ENCODE measurements at places on chromosomes 2 and 18.

- DNase-seq = no peak
Observed at GRCh38 chr2:16012626-16013358, 72.4 kb downstream of the MYCN start.

GRCh38 chr2:99552529-99552928, 62.7 kb upstream of the REV1 start:
- no peak for DNase-seq

- no peak for DNase-seq
Observed at GRCh38 chr2:114119862-114120261, 230.0 kb downstream of the ACTR3 start.

GRCh38 chr2:37774976-37775907, 103.8 kb upstream of the CDC42EP3 start:
- no peak for DNase-seq

GRCh38 chr2:205494537-205495235, 187.6 kb upstream of the NRP2 start:
- DNase-seq = no peak

- DNase-seq = no peak
Observed at GRCh38 chr18:77197073-77197472, 52.6 kb upstream of the GALR1 start.

DNA sequence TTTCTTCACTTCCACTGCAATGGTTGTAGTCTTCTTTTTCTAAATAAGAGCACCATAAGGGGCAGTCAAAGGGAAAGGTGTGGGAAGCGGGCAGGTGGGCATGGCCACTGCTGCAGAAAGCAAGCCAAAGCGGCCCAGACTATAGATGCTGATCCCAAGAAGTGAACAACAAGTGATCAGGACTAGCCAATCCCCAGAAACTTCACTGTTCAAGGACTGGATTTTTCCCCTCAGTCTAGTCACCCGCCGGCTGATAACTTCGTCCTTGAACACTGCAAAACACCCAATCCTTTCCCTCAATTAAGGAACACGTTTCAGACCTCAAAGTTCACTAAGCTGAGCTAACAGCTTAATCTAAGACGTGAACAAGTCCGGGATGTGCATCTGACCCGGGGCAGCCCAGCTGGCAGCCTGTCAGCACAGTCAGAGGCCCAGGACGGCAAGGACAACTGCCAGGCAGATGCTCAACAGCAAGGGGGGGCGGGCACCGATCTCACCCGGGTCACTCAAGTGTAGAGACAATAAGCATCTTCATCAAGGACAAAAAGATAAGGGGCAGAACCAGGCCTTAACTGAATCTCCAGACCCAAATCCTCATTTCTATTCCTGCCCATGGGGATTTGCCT, 59.8 kb downstream of the HDLBP start:
- no peak for DNase-seq

- DNase-seq = no peak
Observed at GRCh38 chr2:167332358-167332757, 444.1 kb downstream of the XIRP2 start.

DNA sequence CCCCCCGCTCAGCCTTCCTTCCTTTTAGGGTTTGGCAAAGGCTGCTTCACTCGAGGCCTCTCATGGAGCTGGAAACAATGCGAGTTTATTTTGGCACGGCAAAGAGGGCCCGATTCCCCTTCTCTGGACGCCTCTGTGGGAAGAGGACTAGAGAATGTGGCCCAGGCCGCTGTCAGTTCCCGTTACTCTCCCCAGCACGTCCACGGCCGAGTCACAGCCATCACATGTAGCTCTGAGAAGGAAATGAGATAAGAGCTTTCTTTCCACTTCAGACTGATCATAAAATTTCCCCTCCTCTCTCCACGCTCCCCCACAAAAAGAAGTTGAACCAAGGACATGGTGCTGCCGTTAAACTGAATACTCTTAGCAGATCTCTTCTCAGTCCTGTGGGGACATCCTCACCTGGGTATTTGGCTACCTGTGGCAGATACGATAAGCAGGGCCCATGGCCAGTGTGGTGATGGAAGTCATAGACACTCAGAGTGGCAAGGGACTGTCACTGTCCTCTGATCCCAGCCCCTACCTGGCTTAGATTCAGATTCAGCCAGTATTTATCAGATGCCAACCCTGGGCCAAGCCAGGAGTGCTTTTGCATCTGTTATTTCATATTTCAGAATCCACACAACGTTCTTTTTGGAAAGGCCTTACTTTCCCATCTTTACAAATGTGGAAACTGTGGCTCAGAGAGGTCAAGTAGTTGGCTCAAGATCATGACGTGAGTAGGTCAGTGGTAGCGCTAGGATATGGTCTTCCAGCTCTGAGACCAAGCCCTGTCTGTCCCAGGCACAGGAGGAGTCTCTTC, 101.2 kb downstream of the MCFD2 start:
- no peak for DNase-seq

DNA sequence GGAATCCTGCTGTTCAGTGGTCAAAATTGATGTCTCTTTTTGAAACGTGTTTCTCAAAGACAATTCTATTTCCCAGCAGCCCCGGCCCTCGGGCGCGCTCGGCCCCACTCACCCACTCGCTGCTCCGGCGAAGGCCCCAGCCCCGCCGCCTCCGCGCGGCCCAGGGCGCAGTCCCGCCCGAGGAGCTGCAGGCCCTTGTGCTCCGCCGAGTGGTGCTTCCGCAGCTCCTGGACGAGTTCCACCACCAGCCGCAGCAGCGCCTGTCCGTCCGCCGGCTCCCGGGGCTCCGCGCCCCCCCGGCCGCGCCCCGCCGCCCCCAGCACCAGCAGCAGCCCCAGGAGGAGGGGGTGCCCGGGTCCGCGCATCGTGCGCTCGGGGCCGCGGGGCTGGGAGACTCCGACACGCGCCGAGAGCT, 413 bp downstream of the ALKAL2 start:
- DNase-seq = no peak

DNA sequence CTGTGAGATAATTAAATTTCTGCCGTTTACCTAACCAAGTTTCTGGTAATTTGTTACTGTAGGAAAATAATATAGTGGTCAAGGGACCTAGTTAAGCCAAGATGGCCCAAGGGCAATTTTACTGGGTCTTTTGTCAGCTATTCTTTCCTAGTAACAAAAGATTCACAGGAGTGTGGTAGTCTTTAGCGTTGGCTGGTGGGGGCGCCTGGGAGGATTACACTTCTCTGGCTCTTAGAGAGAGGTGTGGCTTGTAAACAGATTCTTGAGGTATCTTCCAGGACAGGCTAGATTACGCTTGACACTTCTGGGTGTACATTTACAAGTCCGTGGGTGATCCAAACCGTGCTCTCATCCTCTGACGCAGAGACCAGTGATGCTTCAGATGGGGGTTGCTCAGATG, 3.3 kb upstream of the ACOXL start:
- DNase-seq = no peak

- DNase-seq = no peak
Observed at GRCh38 chr2:24317491-24317920, 42.8 kb downstream of the ITSN2 start.

DNA sequence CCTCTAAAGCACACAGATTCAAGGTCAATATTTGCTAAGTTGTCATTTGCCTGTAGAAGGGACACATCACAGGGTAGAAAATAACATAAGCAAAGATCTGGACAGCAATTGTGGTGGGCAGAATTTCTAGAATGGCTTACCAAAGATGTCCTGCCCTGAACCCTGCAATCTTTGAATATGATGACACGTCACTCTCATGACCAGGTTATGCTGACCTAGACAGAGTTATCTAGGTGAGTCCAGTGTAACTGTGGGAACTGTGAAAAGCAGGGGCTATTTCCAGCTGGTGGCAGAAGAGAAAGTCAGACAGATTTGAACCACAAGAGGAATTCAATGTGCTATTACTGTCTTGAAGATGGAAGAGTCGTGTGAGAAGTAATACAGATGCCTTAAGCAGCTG, 112.3 kb upstream of the CNGA3 start:
- DNase-seq = no peak

DNA sequence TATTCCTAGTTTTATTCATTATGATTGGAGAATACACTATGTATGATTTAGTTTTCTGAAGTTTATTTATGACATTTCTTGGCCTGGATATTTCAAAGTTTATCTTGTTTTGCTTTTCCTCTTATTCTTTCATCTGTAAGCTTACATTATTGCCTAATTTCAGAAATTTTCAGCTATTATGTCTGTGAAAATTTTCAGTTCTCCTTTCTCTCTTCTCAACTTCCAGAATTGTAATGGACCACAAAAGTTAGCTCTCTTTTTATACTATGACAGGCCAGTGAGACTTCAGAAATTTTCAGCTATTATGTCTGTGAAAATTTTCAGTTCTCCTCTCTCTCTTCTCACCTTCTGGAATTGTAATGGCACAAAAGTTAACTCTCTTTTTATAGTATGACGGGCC, 97.2 kb upstream of the SCN7A start:
- DNase-seq = no peak

DNA sequence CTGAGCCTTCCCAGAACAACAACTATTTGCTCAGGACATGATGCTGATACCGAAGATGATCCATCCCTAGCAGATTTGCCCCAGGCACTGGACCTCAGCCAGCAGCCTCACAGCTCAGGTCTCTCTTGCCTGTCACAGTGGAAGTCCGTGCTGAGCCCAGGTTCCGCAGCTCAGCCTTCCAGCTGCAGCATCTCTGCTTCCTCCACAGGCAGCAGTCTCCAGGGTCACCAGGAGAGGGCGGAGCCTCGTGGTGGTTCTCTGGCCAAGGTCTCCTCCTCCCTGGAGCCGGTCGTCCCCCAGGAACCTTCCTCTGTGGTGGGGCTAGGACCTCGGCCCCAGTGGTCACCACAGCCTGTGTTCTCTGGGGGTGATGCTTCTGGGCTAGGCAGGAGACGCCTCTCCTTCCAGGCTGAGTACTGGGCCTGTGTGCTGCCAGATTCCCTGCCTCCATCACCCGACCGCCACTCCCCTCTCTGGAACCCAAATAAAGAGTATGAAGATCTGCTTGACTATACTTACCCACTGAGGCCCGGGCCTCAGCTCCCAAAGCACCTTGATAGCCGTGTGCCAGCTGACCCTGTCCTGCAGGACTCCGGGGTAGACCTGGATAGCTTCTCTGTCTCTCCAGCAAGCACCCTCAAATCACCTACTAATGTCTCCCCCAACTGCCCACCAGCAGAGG, 15.4 kb downstream of the CEP68 start:
- no peak for DNase-seq

- DNase-seq = no peak
Observed at GRCh38 chr2:36362291-36362690, 6.7 kb downstream of the CRIM1 start.

- DNase-seq = no peak
Observed at GRCh38 chr2:38033646-38034045, 42.3 kb downstream of the CYP1B1 start.

- DNase-seq = no peak
Observed at GRCh38 chr2:41141146-41141791, 689.4 kb upstream of the SLC8A1 start.

DNA sequence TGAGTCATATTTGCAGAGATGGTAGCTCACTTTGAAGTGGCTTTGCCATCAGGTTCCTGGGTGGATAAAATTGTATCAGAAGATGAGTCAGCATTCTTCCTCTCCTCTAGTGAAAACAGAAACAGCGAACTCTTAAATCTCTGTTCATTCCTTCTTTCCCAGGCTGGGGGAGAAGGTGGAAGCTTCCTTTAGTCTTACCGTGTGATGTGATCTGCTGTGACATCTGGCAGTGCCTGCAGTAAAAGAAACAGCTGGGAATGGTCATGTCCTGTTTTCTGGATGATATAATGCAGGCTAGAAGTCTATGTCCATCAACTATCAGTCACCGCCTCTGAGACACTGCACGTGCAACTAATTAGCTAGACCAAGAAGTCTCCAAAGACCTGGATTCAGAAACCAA, 171.6 kb downstream of the VAPA start:
- no peak for DNase-seq

GRCh38 chr2:239832490-239833268, 192.5 kb downstream of the NDUFA10 start:
- no peak for DNase-seq

DNA sequence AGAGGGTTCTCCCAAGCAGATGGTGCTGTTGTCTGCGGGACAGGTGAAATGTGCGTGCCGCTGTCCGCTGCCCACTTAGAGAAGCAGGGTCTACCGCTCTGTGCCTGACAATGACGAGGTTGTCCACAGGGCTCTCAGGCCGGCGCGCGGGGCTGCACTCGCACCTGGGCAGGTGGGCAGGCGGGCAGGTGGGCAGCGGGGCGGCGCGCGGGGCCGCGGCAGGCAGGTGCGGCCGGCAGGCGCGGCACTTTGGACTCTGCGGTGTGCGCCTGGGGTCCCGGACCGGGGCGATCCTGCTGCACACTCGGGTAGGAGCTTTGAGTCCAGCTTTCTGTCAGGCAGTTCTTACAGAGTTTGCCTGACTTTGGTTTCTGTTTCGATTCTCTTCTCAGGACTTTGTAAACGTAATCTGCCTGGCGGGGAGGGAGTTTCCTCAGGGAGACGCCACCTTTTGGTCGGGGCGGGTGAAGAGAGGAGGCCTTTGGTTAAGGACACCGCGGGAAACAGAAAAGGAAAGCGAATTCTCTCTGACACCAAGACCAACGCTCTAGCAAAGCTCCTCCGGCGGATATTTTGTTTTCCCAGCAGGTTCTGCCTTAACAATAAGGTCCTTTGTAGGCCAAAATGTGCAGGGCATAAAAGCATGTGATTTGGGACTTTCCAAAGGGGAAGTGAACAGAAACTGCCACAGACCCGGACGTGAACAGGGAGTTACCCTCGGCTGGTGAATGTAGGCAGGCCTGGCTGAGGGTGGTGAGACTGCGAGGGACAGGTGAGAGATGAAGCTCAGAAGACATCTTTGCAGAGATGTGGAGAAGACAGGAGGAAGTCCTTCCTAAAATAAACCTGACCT, at the start of gene IFIH1:
Gene IFIH1, minus strand, starts transcription at position 357 of the 853 bp plus-strand sequence. CDS start 377 bp downstream, outside the sequence.
- peak; percentile 49 for DNase-seq

DNA sequence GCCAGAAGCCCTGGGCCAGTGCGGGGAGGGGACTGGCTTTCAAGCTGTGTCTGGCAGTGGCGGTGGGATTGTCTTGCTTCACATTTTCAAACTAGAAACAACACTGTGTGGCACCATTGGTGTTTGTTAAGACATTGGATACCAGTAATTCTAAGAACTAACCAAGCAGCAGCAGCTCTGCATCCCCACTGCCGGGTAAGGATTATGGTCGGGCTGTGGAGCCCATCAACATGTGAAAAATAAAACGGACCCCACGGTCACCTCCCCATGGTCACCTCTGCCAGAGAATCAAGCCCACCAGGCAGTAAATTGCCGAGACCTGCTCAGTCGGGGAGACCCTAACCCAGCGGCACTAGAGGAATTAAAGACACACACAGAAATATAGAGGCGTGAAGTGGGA, 65.3 kb downstream of the C18orf63 start:
- no peak for DNase-seq

- DNase-seq = no peak
Observed at GRCh38 chr2:132715386-132716351, 45.7 kb upstream of the LYPD1 start.

- DNase-seq = no peak
Observed at GRCh38 chr2:60411295-60411694, 142.2 kb downstream of the BCL11A start.

GRCh38 chr2:58039170-58039611, 7.4 kb upstream of the VRK2 start:
- no peak for DNase-seq
